ENCODE measurements at places on chromosomes 2 and 18.

GRCh38 chr18:22551536-22552151, 133.9 kb upstream of the CTAGE1 start:
- no peak for DNase-seq

GRCh38 chr18:54254265-54254758, 15.0 kb upstream of the POLI start:
- DNase-seq, result no peak

- no peak for DNase-seq
Measured at GRCh38 chr2:230520875-230521155, 104.8 kb downstream of the SP100 start.

DNA sequence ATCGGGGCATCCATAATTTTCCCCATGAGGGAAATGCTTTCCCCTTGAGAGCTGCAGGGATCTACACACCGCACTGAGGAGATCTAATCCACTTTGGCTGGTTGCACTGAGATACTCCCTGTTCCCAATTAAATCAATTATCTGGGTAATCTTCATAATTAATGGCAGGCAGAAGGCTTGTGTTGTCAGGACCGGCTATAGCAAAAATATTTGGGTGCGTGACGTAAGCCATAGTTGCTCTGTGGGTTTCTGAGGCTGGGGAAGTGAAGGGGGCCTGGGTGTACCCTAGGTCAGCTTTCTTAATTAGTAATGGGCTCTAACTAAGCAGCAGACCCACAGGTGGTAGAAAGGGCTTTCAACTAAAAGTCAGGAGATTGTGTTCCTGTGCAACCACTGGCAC, 62.8 kb upstream of the UPP2 start:
- DNase-seq, result no peak

GRCh38 chr2:229900012-229900411, 21.8 kb downstream of the TRIP12 start:
- DNase-seq, result no peak

- no peak for DNase-seq
Measured at GRCh38 chr2:189661957-189662321, 680 bp downstream of the ASNSD1 start.

DNA sequence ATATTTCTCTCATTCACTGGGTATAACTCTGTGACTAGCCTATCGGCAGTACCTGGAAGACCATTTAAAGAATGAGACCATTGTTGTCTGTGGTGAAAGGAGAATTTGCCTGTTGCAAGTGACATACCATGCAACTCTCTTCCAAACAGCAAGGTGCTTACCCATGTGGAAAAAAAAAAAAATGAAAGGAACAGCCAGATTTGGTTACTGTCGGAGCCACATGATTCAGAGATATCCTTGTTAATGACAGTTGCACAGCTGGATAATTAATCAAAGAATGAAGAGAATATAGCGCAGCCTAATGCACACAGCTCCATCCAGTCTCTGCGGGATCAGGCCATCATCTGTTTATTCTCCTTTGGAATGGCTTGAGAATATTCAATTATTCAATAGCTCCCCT, 141.8 kb downstream of the HRH4 start:
- DNase-seq, result no peak

DNA sequence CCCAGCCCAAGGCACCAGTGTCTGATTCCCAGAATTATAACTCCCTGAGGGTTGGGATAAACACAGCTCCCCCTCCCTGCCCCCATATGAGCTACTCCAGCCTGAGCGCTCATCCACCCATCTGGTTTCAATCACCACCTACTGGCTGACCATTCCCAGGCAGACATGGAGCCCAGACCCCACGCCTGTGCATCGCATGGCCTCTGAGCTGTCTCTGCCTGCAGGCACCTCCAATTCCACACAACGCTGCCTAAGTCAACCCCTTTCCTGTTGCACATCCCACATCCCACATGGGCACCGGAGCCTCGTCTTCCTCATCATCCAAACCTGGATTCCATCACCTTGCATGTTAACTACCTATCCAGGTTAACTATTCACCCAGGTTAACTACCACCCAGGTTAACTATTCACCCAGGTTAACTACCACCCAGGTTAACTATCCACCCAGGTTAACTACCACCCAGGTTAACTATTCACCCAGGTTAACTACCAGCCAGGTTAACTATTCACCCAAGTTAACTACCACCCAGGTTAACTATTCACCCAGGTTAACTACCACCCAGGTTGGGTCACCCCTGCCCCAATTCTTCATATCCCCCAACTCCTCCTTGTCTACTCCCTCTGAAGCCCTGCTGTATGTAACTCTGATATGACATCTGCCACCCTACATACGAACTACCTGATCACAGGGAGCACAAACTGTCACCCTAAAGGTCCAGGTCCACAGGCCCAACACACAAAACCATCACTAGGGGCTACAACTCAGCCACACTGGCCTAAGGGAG, 47.8 kb downstream of the TEX51 start:
- no peak for DNase-seq

DNA sequence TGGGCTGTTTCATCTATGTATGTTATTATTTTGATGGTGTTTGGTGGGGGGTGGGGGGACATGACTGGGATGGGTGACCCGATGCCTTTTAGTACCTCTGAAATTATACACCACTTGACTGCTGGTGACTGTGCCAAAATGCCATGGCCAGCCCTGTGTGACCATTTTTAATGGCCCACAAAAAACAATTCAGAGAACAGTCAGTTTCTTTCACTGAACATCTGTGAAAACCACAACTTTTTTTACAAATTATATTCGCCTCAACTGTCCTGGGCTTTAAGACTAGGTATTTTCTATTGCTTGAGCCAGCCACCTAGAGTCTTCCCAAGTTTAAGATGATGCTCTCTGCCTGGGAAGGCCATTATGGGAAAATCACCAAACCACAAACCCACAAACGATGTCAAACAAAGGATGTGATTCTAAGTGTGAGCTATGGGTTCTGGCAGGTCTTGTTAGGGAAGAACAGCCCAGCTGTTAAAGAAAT, 33.9 kb downstream of the FN1 start:
- no peak for DNase-seq

DNA sequence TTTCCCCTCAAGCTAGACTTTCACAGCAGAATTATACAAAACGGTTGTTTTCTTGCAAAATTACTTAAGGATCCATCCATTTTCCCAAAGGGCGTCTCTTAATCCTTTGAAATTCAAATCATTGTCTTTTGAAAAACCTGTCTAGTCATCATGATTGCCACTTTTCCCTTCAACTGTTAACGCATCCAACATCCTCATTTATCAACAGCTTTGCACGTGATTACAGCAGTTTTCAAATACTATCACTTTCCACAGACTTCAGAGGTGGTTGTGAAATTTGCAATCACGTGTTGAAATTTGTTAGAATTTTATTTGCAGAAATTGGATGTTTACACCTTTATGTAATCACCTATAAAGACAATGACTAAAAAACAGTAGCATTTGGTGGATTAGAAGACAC, 304.4 kb upstream of the SLC39A10 start:
- DNase-seq, result no peak

- DNase-seq, result no peak
Measured at GRCh38 chr18:76258209-76258608, 236.8 kb downstream of the ZNF516 start.

DNA sequence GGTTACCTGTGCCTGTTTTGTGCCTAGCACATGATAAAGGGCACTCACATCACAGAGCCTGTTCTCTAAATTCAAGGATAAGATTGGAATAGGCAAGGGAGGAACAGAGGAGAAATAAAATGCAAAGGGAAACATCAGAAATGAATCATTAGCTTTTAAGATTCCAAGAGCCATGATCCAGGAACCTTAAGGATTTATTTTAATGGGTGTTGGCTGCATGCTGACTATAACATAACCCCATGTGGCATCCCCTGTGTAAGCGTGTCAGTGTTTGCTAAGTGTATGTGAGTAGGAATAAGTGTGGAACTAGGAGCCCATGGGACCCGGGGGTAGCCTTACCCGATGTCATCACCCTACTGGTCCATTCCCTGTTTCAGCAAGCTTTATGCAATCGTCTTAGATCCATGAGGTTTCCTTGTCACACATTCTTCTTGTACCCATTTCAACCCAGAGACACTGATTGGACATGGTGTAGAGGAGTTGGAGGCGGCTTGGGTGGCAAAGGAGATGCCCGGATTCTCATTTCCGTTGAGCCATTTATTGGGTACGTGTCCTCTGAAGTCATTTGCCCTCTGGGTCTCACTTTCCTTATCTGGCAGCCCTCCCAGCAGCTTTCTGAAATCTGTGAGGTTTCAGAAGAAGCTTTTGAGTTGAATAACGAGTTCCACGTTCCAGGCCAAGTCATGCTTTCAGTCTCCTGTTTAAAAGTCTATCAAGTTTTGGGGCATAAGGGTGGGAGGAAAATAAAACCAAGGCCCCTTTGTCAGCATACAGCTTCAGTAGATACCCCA, 117.0 kb downstream of the MGAT5 start:
- DNase-seq, result no peak

- no peak for DNase-seq
Measured at GRCh38 chr2:237235383-237236095, 149.8 kb downstream of the COPS8 start.
